ENCODE measurements at places on chromosomes 12 and 14.

- no peak for DNase-seq
These were observed 1.7 kb downstream of the PIP4K2C start for GRCh38 chr12:57592551-57593165.

DNA sequence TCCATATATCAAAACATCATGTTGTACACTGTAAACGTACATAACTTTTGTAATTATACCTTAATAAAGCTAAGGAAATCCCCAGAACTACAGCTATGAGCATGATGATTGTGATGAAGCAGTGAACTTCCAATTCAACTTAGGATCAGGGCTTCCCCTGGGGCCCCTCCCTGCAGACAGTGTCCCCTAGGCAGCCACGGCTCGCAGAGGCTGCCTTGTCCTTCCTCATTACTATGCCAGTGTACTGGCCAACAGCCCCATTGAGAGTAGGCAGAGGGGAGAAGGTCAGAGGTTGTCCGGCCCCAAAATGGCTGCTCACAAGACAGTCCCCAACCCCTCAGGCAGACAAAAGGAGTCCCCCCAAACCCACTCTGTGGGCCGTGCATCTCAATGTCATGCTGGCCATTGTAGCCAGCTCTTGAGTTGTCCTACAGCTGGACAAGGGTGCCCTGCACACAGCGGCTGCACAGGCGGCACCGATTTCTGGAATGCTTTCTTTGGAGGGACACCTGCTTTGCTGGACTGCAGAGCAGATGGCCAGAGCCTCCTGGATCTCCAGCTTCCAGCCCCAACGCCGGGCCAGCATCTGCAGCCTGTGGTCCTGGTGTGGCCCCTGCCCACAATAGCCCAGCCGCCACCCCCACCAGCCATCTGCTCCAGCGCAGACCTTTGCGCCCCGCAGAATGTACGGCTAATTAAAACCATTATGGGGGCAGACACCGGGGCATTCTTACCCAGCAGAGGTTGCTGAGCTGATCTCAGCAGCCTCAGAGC lies 46.1 kb downstream of the NIN start:
- no peak for DNase-seq

GRCh38 chr12:122366685-122367475 lies 55.6 kb downstream of the CLIP1 start:
- peak; percentile 57 for DNase-seq

DNA sequence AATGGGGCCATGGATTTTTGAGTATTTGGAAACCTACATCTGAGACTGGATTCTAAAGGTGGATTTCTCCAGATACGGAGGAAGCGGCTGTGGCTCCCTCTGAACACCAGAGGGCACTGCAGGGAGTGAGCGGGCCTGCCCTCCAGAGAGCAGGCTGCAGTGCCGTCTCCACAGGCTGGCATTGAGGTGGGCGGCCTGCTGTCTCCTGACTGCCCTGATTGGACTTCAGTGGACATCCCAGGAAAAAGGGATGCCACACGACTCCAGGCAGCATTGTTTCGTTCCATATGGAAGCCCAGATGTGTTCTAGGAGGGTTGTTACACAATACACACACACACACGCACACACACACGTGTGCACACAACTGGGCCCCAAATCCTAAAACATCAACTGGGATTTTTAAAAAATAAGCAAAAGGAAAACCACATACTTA lies 20.9 kb upstream of the ANO2 start:
- peak; percentile 72 for DNase-seq

DNA sequence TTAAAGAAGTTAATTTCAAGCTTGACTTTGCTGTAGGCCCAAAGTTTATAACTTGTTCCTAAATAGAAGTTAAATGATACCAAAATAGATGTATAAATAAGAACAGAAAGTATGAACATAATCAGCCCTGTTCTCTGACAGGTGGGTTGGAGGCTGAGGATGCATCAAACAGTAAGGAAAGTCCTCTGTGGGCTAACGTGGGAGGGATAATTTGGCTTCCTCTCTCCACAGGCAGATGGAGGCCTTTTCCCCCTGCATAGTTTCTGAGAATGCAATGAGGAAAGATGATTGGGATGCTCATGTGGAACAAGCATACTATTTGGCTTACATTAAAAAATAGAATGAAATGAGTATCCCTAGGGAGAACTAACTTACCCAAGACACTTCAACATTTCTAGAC lies 56.5 kb downstream of the GARIN6 start:
- no peak for DNase-seq

GRCh38 chr12:74490390-74491064 lies 47.1 kb upstream of the ATXN7L3B start:
- DNase-seq: no peak

GRCh38 chr12:67220065-67220464 lies 49.1 kb upstream of the CAND1 start:
- DNase-seq: no peak

GRCh38 chr14:34237677-34238076 lies 224.4 kb downstream of the SPTSSA start:
- DNase-seq: no peak

GRCh38 chr12:131056626-131057025 lies 102.9 kb downstream of the ADGRD1 start:
- DNase-seq: peak; percentile 47

GRCh38 chr12:96495841-96496545 lies 6.6 kb downstream of the CFAP54 start:
- DNase-seq: no peak

DNA sequence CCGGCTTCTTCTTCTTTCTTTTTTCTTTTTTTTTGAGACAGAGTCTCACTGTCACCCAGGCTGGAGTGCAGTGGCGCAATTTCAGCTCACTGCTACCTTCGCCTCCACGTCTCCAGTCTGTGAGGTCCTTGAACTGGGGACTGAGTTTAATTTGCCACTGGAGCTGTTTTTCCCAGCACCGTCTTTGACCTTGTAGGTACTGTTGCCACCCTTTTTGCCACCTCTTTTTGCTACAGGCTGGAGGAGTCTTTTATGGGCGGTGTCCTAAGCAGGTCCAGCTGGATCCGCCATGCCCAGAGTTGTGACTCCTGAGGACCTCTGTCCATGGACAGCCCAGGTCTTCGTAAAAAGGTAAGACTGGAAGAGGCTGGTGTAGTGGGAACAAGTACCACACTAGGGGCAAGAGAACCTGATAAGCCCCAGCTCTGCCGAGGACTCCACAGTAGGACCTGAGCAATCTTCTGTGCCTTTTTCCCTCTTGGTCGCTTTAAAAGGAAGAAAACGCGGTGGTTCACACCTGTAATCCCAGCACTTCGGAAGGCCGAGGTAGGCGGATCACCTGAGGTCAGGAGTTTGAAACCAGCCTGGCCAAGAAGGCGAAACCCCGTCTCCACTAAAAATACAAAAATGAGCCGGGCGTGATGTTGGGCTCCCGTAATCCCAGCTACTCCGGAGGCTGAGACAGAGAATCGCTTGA lies 946 bp downstream of the RNU4-2 start:
- DNase-seq: no peak

- DNase-seq: no peak
These were observed 44.1 kb downstream of the PSEN1 start for GRCh38 chr14:73180385-73180805.

GRCh38 chr12:51265024-51265423 lies 5.2 kb downstream of the SMAGP start:
- no peak for DNase-seq

DNA sequence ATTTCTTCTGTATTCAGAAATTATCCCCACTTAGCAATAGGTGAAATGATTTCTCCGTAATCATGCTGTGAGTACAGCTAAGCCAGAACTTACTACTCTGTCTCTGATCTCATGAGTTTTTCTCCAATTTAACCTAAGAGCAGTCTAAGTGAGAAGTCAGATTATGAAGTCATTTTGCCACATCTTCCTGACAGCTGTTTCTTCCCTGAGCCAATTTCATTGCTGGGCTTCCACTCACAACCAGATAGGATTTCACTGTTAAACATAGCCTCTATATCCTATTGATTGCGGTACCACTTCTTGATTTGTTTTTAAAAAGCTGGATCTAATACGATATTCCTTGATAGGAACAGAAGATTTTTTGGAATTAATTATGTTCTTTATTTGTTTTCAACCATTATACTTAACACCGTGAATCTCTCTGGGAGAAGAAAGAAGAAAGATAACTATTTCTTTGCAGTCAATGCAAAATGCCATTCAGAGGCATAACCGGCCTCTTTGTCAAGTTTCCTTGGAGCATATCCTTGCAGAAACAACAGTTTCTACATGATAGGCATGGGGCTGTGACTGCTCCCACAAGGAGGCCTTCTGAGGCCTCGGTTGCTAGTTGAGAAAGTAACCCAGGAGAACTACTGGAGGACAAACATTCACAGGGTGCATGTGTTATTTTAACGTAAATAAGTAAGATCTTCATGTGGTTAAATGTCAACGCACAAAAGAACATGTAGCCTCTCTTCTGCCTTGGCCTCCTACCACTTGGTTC lies 212.2 kb downstream of the NPAS3 start:
- no peak for DNase-seq

DNA sequence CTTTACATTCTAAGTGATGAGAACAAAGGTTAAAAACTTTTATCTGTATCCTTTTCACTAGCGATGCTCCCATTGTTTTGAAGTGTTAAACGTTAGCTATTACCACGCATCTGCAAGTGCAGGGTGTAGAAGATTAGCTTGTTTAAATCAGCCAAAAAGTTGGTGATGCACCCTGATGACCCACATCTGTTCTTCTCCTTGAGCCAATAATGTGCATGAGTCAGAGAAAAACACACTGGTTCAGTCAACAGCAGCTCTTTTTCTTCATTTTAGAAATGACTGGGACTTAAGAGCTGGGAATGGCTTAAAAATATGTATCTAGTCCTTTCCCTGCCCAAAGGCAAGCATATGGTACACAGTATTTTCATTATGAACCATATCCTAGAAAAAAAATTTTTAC lies 323.5 kb upstream of the PDE3A start:
- no peak for DNase-seq
